ENCODE measurements at places on chromosomes 12 and 14.

DNA sequence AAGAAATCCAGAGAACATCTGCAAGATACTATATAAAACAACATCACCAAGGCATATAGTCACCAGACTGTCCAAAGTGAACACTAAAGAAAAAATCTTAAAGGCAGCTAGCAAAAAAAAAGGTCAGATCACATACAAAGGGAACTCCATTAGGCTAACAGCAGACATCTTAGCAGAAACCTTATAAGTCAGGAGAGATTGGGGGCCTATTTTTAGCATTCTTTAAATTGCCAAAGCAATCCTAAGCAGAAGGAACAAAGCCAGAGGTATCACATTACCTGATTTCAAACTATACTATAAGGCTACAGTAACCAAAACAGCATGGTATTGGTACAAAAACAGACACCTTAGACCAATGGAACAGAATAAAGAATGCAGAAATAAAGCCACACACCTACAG lies 92.5 kb downstream of the IPO8 start:
- no peak for DNase-seq

GRCh38 chr14:51053157-51053556 lies 41.7 kb downstream of the TRIM9 start:
- no peak for DNase-seq

DNA sequence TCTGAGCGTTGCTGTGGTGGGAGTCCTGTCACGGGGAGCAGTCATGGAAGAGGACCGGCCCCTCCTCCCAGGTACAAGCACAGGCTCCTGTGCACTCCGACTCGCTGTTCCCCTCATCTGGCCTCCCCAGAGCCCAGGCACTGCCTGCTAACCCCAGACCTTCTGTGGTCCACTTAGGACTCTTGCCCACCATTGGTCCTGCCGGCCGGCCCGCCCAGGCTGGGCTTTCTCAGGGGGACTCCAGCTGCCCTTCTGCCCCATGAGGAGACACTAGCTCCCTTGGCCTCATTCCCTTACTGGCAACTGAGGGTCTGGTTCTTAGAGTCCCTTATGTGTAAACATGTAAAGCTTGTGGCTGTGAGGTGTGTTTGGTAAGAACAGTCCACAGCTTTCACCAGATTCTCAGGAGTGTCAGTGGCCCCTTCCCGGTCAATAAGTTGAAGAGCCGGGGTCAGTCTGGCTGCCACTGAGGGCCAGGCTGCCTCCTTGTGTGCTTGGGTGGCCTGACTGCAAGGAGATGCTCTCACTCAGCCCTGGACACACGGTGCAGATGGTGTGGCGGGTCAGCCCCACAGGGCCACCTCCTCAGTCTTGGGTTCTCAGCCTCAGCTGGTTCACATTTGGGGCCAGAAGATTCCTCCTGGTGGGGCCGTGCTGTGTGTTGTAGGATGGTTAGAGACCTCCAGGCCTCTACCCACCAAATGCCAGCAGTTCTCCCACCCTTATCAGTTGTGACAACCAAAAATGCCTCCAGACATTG lies 43.6 kb downstream of the DDX51 start:
- DNase-seq: no peak

DNA sequence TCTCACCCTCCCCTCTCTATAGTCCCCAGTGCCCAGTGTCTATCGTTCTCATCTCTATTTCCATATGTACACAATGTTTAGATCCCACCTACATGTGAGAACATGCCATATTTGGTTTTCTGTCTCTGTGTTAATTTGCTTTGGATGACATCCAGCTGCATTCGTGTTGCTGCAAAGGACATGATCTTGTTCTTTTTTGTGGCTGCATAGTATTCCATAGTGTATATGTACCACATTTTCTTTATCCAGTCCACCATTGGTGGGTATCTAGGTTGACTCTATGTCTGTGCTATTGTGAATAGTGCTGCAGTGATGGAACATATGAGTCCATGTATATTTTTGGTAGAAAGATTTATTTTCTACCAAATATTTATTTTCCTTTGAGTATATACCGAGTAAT lies 45.7 kb downstream of the ACSS3 start:
- DNase-seq: no peak

DNA sequence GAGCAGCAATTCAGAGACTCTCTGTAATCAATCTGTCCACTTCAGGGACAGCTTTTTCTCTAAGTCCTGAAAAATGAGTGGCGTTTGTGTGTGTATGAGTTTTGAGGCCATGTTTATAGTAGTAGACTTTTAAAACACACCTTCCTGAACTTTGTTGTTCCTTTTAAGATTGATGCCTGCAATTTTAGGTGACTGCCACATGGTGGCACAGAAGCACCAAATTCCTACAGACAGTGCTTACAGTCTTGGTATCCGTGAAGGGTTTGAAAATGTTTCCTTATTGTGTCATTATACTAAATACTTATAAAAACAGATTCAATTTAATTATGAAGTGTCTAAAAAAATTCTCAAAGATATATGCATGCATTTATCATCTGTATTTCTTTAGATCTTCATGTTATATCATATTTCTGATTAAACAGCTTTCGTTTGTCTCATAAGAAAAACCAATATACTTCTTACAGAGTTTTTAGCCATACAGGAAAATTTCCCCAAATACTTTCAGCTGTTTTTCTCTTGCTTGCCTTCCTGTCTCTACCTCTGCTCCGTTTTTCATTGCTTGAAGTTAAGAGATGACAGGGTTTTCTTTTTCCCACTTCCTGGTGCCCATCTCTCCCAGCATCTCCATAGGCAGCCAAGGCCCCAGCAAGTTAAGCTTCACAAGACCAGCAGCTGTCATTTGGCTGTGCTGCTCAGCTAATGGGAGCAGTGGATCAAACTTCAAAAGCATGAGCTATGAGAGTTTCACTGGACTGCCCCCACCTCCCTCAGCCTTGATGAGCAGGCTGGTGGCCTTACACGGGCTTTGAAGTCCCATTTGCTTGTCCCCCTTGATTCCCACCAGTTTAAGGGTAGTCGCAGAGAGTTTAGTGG lies 259.6 kb downstream of the AKAP6 start:
- DNase-seq: no peak

- no peak for DNase-seq
Observed at GRCh38 chr12:106764738-106765137, 9.7 kb upstream of the RIC8B start.

- peak; percentile 13 for DNase-seq
Observed at GRCh38 chr12:4215229-4216186, 58.1 kb upstream of the CCND2 start.

GRCh38 chr14:104103061-104103445 lies 17.6 kb downstream of the ASPG start:
- DNase-seq: no peak

- no peak for DNase-seq
Observed at GRCh38 chr14:69475194-69475818, 9.2 kb upstream of the PLEKHD1 start.

DNA sequence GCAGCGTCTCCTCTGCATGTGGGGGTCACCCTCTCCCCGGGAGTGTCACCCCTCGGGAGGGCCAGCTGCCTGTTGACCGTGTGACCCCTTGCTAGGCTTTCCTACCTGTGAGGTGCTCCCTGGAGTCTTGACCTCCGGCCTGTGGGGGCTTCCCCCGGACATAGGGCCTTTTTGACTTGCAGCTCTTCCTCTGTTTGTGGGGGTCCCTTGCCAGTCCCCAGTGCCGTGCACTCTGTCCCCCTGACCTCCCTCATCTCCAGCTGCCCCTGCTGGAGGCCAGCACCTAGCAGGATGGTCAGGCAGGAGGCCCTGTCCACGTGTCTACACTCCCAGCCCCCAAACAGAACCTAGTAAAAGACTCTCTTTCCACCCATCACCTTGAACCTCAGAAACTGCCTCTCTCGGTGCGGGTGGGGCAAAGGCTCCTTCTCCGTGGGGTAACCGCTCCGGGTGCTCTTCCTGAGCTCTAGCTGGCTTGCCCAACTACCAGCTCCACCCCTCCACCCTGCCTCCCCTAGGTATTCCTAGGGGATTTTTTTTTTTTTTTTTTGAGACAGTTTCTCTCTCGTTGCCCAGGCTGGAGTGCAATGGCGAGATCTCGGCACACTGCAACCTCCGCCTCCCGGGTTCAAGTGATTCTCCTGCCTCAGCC lies 810 bp downstream of the AACS start:
- no peak for DNase-seq

DNA sequence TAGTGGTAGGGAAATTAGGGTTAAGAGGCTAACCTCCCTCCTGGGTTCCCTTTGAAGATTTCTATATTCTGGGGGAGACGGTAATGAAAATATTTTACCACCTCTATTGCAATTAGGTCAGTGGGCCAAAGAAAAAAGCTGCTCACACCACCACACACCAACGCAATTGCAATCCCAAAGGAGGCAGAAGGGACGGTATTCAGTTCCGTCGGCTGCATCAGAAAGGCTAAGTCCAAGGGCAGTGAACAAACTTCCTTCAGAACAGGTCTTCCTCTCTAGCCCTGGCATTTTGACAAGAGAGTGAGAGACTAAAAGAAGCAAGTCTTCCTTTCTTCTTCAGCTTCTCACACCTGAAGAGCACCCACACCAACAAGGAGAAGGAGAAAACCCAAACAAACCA lies 51.2 kb downstream of the OTX2 start:
- DNase-seq: no peak

DNA sequence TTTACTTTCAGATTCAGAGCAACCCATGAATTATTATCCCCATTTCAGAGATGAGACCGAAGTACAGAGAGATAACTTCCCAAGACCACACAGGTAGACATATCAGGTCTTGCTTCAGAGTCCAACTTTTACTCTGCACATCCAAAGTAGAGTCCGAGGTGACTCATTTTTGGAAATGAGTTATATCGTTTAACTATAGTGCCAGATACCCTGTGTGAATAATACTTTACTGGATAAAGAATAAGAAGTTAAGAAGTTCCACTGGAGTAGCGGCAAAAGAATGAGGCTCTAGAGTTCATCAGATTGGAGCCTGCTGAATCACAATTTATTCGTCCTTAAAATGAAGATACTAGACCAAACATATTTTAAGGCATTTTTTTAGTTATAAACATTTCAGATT lies 124.7 kb downstream of the EPS8 start:
- DNase-seq: no peak

GRCh38 chr12:122452701-122453285 lies 30.3 kb upstream of the CLIP1 start:
- DNase-seq: no peak

GRCh38 chr12:66002812-66003211 lies 127.7 kb downstream of the LLPH start:
- no peak for DNase-seq

DNA sequence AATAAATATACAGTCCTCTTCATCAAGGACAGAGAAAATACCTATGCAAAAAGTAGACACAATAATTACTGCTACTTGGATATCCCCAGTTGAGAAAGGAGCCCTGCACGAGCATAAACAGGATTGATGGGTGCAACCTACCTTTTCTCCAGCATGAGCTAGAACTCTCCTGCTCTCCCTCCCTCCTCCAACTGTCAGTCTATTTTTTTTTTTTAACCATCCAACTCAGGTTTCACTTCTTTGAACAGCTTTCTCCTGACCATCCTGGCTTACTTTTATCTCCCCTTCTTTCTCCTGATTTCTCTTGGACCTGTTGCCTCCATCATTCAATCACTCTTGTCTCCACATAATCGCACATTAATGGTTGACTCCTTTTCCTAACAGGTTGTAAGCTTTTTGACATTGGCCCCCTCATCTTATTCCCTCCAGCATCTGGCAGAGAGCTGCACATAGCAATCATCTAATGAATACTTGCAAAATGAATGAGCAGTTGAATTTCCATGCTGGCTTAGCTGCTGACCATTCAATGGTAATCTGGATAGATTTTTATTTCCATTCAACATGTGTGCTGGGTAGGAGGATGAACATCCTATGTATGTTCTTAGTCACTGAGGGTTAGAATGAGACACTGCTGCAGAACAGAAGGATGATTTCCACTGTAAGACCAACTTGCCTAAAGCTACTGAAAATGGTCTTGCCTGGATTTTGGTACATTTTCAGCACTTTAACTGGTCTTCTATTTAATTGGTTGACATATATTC lies 24.4 kb downstream of the MYBPC1 start:
- DNase-seq: no peak

All from stimulated activated CD4-positive, alpha-beta T cell treated with anti-CD3 and anti-CD28 coated beads, Interleukin-15, amount 100 ng/mL, for 1 hour (primary cell).